ENCODE measurements at places on chromosomes 6 and 20.

GRCh38 chr20:8127553-8128255 is 4.4 kb upstream of the PLCB1 start:
- DNase-seq = no peak

DNA sequence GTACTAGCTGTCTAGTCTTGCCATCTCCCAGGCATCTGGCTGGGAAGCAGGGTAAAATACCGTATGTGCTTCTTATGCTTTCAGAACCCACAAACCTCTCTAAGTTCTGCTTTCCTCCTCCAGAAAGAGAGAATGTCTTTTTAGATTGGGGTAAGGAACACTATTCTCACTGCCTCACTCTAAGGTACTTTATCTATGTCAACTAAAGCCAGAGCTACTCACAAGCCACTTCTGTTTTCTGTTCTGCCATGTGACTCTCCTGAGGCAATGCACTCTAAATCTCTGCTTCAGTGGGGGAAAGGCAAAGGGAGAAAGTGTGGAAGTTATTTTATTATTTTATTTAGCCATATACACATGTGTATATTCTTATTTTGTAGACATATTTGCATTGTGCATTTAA is 15.6 kb downstream of the MEP1A start:
- no peak for DNase-seq

DNA sequence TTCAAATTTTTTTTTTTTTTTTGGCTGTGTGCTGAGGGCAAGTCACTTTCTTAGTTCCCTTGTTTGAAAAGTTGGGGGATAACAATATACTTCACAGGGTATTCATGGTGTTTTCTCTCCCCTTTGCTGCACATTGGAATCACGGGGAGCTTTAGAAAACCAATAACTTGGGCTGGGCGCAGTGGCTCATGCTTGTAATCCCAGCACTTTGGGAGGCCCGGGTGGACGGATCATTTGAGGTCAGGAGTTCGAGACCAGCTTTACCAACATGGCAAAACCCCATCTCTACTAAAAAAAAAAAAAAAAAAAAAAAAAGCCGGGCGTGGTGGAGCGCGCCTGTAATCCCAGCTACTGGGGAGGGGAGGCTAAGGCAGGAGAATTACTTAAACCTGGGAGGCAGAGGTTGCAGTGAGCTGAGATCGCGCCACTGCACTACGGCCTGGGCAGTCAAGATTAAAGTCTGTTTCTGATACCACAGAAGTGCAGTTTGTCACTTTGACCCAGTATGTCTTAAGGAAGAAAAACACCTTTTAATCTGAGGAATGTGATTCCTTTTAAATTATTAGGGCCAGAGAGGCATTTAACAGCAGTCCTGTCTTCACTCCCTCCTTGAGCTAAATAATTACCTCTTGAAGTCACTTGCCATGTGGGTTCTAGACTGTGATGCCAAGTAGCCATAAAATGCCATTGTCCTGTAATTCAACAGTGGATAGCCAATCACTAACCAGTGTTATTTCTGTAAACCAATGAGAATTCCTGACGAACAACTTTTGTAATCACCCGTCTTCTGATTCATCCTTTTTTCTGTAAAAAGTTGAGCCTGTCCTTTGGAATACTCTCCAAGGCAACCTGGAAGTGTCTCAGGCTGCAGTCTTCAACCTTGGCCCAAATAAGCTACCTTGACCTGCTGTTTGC is 16.1 kb downstream of the SRSF3 start:
- DNase-seq = no peak

- peak; percentile 79 for DNase-seq
Measured at GRCh38 chr6:36625158-36625919, 31.2 kb downstream of the SRSF3 start.

DNA sequence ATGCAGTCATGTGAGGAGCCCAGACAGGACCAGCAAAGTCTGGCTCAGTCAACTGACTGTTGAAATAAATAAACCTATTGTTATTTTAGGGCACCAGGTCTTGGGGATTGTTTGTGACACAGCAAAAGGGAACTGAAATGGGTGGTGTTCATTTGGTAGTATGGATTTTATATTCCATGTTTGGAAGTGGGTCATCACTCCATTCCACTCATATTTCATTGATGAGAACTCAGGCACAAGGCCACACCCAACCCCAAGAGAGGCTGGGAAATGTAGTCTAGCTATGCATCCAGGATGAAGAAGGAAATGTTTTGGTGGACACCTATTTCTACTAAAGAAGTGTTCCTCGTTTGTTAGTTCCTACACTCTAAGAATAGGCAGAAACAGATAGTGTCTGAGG is 64.9 kb upstream of the BTBD3 start:
- no peak for DNase-seq

GRCh38 chr6:12967686-12968085 is 251.1 kb downstream of the PHACTR1 start:
- DNase-seq = no peak

DNA sequence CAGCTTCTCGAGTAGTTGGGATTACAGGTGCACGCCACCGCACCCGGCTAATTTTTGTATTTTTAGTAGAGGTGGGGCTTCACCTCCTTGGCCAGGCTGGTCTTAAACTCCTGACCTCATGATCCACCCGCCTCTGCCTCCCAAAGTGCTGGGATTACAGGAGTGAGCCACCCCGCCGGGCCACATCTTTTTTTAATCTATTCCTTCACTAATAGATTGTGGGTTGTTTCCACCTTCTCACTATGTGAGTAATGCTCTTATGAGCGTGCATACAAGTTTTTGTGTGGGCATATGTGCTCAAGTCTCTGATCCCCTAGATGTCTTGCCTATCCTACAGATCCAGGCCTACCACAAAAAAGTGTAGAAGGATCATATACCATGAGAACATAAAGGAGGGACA is 30.7 kb downstream of the CARMIL1 start:
- DNase-seq = no peak

DNA sequence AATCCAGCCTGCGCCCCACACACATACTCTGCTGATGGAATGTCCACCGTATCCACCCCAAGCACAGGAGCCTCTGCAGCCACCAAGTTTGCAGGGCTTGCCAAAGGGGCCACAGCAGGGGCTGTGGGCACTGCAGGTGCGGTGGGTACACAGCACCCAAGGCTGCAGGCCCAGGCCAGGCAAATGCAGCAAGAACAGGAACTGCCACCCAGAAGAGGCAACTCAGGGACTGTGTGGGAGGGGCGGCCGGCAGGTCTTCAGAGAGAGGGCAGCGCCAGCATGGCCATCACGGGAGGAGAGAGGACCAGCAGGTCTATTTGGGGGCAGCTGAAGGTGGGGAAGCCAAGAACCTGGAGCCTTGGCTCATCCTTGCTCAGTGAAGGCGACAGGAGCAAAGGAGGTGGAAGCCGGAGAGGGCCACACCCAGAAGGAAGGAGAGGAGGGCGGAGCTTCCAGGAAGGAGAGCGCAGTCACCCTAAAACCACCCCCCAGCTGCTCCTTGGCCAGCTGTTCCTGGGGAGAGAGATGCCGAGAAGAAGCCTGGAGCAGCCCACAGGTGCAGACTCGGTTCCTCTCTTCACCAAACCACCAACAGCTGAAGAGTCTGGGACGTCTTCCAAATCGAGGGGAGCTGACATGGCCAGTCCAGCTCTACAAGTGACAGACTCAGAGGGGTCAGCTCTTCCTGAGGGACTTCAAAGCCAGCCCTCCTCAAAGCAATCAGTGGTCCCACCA is 265.1 kb upstream of the CDYL start:
- DNase-seq = no peak

GRCh38 chr6:138162955-138163575 is 1.3 kb downstream of the ARFGEF3 start:
- DNase-seq = no peak

DNA sequence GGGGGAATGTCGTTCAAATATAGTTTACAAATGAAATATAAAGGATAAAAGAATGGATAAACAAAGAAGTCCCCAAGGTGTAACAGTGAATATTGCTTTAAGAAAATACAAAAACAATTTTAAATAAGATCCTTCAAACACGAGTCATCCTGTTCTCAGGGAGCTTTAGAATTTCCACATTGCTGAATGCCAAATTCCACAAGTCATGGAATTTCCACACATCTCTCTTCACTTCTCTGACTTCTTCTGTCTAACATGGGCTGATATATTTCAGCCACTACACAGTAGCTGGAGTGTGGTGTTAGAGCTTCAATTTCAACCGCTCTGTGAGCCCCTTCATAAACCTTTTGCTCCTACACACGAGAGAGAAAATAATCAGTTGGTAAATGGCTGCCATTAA is 28.0 kb downstream of the IL22RA2 start:
- no peak for DNase-seq

GRCh38 chr20:4781637-4782377 is 60.1 kb downstream of the PRND start:
- DNase-seq = peak; percentile 8

DNA sequence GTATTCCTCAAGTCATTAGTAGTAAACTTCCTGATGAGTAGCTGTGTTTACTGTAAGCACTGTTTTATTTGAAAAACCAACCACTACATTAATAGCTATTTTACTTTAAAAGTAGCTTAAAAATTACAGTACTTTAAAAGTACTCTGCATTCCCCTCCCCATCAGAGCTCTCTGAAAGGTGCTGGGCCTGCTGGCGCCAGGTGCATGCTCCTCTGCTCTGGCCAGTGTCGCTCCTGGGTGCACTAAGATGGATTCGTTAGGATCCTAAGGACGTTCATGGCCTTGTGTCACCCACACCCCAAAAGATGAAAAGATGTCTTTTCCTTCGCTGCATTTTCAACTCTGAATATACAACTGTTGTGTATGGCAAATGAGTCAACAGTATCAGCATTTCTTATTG is 43.9 kb upstream of the KIF25 start:
- DNase-seq = no peak

- DNase-seq = no peak
Measured at GRCh38 chr6:158503846-158504245, 56.0 kb upstream of the TMEM181 start.

- DNase-seq = no peak
Measured at GRCh38 chr6:13412639-13413465, 74.5 kb downstream of the GFOD1 start.

DNA sequence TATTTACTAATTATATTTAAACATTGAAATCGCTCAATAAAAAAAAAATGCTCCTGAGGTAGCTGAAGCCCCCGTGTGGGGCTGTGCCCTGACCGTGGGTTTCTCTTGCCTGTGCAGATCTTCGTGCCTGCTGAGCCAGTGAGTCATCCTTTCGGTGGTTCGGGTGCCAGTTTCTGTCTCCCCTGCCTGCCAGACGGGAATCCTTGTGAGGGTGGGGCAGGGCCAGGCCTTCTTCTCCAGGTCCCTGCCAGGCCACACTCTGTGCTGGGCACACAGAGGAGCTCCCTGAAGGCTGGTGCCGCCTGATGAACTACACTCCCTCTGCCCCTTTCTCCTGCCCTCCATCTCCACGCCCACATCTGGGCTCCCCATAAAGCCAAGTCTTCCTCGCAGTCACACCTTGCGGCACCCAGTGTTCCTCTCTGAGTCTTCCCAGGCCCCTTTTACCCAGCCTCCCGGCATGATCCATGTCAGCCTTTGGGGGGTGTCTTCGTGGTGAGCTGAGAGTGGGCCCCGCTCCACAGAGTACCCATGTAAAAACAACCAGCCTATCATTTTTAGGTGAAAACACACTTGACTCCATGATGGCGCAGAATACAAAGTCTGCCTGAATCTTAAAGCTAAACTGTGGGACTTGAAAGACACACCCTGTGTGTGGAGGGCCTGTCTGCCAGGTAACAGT is 19.3 kb downstream of the FGD2 start:
- no peak for DNase-seq

DNA sequence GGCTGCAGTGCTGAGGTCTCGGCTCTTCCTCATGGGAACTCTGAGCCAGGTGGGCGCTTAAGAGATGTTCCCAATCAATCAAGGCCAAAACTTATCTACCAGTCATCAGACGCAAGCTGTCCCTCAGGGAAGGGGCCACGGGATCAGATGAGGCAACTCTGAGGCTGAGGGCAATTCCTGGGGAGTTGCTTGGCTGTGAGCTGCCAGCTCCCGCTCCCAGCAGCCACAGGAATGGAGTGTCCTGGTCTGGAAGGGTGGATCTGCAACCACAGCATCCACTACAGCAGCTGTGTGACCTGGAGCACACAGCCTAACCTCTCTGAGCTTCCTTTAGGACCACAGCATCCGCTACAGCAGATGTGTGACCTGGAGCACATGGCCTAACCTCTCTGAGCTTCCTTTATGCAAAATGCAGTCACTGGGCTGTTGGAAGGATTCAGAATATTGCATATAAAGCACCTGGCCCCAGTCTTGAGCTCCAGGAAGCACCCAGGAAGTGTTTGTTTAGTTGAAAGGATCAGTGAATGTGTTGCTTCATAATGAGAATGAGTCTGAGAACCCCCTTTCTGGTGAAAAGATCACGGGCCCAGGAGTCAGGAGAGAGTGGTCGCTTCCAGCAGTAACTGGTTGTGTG is 60.9 kb downstream of the TFAP2C start:
- no peak for DNase-seq

DNA sequence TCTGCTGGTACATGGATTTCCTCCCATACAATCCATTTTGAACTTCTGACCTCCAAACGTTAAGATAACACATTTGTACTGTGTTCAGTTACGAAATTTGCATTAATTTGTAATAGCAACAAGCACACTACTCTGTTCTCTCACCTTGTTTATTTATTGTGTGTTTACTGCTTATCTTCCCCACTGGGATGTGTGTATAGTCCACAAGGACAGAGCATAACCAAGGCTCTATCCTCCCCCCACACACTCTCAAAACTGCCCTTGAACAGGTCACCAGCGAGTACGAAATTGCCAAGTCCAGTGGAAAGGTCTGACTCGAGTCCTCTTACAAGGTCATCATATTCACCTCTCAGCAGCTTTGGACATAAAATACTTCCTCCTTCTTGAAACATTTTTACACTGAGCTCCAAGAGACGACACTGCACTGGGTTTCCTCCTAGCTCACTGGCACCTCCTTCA is 18.6 kb downstream of the ADTRP start:
- no peak for DNase-seq

- DNase-seq = no peak
Measured at GRCh38 chr20:6623989-6624388, 143.5 kb upstream of the BMP2 start.

DNA sequence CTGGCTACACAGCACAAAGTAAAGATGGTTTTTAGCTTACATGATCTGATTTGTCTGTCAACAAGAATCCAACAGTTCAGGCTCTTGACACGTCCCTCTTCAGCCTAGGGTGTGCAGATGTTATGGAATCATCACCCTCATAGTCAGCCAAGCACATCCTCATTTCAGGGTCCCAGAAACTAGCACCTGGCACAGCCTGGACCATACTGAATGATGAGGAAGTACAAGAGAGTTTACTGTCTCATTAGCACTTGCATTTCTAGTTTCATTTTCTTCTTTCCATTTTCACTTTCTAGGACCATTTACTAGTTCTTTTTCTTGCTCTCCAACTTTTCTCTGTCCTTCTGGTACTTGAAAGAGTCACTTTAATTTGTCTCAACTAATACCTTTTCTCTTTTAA is 6.5 kb downstream of the RIPOR2 start:
- no peak for DNase-seq

DNA sequence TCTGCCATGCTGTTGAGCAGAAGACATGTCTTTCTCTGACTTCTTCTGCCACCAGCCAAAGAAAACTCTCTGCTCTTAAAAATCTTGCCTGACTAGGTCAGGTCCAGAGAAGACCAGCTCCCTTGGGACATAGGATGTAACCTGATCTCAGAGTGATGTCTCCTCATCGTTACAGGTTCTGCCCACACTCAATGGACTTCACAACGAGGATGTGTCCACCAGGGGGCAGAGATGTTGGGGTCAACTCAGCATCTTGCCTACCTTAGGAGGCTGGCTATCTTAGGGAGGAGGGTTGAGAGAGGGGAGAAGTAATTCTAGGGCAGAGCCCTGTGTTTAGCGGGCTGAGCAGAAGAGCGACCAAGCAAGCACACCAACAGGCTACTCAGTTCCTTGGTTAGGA is 207.6 kb upstream of the CDH4 start:
- DNase-seq = no peak

GRCh38 chr6:166145751-166146150 is 21.9 kb downstream of the TBXT start:
- no peak for DNase-seq

Measured in renal pelvis (tissue), 12 donors.